ENCODE measurements at places on chromosomes 7 and 10. TPM values are rescaled to one million over a fixed set of nuclear protein-coding genes. Genes with fewer than 3 reads are reported as not detected.

DNA sequence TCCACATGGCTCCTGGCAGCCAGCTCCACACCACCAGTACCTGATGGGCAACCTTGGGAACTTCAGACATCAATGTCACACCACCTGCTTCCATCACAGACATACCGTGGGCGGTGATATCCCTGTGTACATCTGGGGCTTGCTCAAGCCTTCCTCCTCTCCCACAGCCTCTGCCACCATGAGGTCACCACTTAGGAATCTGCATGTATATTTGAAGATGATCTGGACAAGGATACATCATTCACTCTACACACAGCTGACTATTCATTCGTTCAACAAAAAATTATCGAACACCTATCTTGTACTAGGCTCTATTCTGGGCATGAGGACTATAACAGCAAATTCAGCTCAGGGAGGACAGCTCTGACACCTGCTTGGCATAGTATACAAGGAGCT, 6.8 kb downstream of the DLG5 start:
- no peak for DNase-seq

GRCh38 chr7:90272242-90272641, 27.3 kb downstream of the CFAP69 start:
- DNase-seq: no peak

- DNase-seq: no peak
Observed at GRCh38 chr7:10015687-10016086, 958.0 kb upstream of the PHF14 start.

The PDE6C gene
- total RNA-seq: not detected

The LRRD1 gene
- not detected for total RNA-seq

DNA sequence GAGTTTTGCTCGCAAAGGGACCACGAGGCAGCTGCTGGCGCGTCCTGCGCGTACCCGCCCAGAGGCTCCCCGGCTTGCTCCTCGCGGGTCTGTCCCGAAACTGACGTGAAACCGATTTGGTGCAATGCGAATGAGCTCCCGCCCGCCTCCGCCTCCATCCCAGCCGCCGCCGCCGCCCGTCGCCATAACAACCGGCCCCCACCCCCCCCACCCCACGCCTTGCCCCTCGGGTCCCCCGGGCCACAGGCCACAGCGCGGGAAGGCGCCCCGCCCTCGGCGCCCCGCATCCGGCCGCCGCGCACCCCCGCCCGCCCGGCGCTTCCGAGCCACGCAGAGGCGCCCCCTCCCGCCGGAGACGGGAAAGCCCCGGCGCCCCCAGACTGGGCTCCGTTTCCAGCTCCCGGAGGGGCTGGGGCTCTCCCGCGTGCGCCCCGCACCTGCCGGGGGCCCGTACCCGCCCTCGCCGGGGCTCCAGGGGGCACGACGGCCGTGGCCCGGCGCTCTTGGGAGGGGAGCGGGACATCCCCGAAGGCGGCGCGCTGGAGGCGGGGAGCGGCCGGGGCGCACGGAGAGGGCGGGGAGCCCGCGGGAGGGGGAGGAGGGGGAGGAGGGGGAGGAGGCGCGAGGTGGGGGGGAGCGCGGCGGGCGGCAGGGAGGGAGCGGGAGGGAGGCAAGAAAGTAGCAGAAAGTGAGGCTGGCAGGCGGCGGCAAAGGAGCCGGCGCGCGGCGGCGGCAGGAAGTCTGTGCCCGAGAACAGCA, at the start of gene CAMK1D:
TSS of gene CAMK1D (plus strand) at position 678 of the 759 bp plus-strand sequence.
- DNase-seq: no peak

GRCh38 chr7:155222061-155222460, 75.6 kb upstream of the INSIG1 start:
- no peak for DNase-seq

The CFAP70 gene
- total RNA-seq: 0.32 TPM

- DNase-seq: no peak
Observed at GRCh38 chr7:21868576-21868850, 77.2 kb downstream of the CDCA7L start.

- DNase-seq: no peak
Observed at GRCh38 chr7:156101355-156101754, 289.1 kb upstream of the SHH start.

All from NCI-H460 (cell line).